Left ventricle myocardium inferior (tissue), 1 donor: ENCODE measurements at places on chromosomes 1 and 21.

GRCh38 chr1:43619996-43620920 is 29.7 kb upstream of the KDM4A start:
- H3K36me3 ChIP-seq, result no peaks in the 10 kb centered on the region
- H3K4me1 ChIP-seq, result no peaks in the 10 kb centered on the region
- H3K27me3 ChIP-seq, result no peaks in the 10 kb centered on the region
- H3K4me3 ChIP-seq, result no peak overlapping the region
- no peak overlapping the region for H3K27ac ChIP-seq
- DNase-seq, result no peak

- no peaks in the 10 kb centered on the region for H3K4me1 ChIP-seq
- peaks cover 58% of the 10 kb centered on the region for H3K27me3 ChIP-seq
- H3K27ac ChIP-seq, result no peak overlapping the region
- no peak overlapping the region for H3K4me3 ChIP-seq
Observed at GRCh38 chr1:204647114-204647804, 38.3 kb downstream of the LRRN2 start.

DNA sequence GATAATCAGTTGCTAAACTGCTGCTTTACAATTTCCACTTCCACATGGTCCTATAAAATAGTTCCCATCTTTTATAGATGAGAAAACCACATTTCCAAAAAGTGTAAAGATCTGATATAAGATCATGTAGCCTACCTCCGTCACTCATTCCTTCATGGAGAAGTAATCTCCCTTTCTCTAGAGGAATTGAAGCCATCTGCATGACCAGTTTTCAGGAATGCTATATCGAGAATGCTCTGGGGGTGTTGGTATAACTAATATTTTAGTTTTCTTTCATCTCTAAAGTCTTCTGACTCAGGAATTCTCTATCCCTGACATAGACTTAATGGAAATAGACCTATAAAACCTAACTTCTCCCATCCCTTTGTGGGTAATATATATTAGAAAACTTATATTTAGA is 173.0 kb upstream of the UBE2U start:
- no peak overlapping the region for H3K4me3 ChIP-seq
- no peak overlapping the region for H3K27ac ChIP-seq
- no peaks in the 10 kb centered on the region for H3K27me3 ChIP-seq
- no peaks in the 10 kb centered on the region for H3K36me3 ChIP-seq
- DNase-seq, result no peak
- H3K4me1 ChIP-seq, result peaks cover 12% of the 10 kb centered on the region

GRCh38 chr1:172391976-172392375 is 28.5 kb upstream of the C1orf105 start:
- no peaks in the 10 kb centered on the region for H3K36me3 ChIP-seq
- H3K27ac ChIP-seq, result peak overlapping the region; percentile 67
- H3K4me3 ChIP-seq, result no peak overlapping the region
- no peak for DNase-seq

GRCh38 chr1:174391716-174392115 is 56.0 kb upstream of the GPR52 start:
- H3K4me1 ChIP-seq, result no peaks in the 10 kb centered on the region
- DNase-seq, result no peak
- peaks cover 16% of the 10 kb centered on the region for H3K36me3 ChIP-seq
- H3K27ac ChIP-seq, result no peak overlapping the region
- H3K4me3 ChIP-seq, result no peak overlapping the region

DNA sequence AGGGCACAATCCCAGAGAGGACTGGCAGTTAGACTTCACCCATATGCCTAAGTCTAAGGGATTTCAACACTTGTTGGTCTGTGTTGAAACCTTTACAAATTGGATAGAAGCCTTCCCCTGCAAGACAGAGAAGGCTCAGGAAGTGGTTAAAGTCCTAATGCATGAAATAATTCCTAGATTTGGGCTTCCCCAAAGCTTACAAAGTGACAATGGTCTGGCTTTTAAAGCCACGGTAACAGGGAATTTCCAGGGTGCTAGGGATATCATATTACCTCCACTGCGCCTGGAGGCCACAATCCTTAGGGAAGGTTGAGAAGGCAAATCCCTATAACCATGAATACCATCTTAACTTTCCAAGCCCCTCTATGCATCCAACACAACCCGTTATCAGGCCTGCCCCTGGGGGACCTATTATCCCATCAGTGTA is 3.3 kb upstream of the FMO4 start:
- H3K4me3 ChIP-seq, result no peak overlapping the region
- peaks cover 16% of the 10 kb centered on the region for H3K4me1 ChIP-seq
- no peak overlapping the region for H3K27ac ChIP-seq
- H3K36me3 ChIP-seq, result no peaks in the 10 kb centered on the region

DNA sequence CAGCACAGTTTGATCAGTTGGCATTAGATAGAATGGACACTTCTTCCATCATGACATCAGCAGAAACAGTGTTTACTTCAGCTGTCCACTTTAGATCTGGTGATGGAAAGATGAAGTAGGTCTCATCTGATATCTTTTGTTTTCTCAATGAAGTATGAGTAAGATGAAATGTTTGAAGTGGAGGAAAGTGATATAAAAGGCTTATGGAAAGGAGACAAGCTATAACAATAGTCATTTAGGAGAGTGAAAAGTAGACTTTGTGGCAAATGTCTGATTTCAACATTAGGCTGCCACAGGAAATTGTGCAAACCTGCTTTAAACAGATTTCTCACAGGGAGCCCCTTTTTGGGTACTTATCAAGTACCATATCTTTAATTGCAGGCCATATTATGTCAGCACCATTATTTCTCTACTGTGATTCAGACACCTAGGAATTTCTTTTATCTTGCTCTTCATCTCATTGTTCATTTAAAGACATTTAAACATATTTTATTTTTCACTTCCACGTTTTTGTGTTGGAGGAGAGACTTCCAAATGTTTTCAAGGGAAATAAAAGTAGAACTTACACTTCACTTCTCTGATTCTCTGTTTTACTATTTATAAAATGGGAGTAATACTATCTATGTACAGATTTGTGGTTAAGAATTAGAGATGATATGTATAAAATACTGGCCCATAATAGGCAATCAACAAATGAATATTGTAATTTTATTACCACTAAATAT is 18.1 kb downstream of the PDC start:
- no peak for DNase-seq
- no peaks in the 10 kb centered on the region for H3K4me1 ChIP-seq
- no peaks in the 10 kb centered on the region for H3K27me3 ChIP-seq

GRCh38 chr21:29159842-29160241 is 29.4 kb downstream of the MAP3K7CL start:
- no peak overlapping the region for H3K4me3 ChIP-seq
- H3K36me3 ChIP-seq, result no peaks in the 10 kb centered on the region
- no peak for DNase-seq
- H3K4me1 ChIP-seq, result peaks cover 33% of the 10 kb centered on the region
